ELR (cell line): ENCODE measurements at places on chromosomes 13 and 19.

- DNase-seq, result peak; percentile 67
These were observed 7.4 kb upstream of the SLITRK6 start for GRCh38 chr13:85806553-85807175.

- no peak for DNase-seq
These were observed 18.4 kb upstream of the TMEM255B start for GRCh38 chr13:113740661-113741060.

GRCh38 chr13:83414393-83414792, 467.9 kb downstream of the SLITRK1 start:
- DNase-seq, result peak; percentile 3

DNA sequence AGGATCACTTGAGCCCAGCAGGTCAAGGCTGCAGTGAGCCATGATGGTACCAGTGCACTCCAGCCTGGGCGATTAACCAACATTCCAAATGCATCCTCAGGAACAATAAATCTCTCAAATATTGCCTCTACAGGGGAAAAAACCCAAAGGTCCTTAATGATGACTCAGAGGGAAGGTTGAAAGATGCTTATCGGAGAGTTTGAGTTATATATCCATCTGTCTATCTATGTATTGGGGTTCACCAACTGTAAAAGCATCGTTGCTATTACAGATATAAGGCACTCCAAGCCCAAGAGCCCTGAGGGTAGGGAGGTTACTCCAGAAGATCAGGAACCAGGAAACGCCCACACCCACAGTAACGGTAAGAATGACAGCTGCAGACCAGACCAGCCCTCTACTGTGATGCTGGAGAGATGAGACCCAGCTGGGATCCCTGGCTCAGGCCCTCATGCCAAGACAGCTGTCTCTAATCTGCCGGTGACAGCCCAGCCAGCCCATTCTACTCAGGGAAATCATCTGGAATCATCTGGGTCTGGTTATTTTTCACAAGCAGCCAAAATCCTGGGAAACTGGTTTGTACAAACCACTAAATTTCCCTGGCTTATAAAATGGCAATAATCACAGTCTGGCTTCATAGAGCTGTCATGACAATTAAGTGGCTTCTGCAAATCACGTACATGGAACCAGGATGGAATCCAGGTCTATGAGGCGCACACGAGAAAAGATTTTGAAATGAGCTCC, 23.8 kb downstream of the TEX101 start:
- peak; percentile 88 for DNase-seq

GRCh38 chr13:29893438-29893837, 43.0 kb upstream of the UBL3 start:
- DNase-seq, result no peak

DNA sequence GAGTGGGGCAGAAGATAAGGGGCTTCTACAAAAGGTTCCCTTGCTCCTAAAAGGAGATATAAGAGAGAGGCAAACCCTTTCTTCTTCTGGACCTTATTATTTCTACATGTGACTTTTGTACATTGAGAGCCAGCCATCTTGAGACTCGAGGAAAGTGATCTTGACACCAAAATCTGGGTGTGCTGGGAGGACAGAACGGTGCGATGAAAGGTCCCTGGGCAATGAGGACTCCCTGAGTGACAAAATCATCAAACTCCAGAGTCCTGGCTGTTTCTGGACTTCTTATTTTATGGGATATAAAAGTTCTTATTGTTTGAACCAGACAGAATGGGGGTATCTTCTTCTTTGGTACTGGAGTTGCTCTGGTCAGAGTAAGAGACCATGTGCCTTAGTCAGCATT, 411.0 kb downstream of the ZNF536 start:
- no peak for DNase-seq

DNA sequence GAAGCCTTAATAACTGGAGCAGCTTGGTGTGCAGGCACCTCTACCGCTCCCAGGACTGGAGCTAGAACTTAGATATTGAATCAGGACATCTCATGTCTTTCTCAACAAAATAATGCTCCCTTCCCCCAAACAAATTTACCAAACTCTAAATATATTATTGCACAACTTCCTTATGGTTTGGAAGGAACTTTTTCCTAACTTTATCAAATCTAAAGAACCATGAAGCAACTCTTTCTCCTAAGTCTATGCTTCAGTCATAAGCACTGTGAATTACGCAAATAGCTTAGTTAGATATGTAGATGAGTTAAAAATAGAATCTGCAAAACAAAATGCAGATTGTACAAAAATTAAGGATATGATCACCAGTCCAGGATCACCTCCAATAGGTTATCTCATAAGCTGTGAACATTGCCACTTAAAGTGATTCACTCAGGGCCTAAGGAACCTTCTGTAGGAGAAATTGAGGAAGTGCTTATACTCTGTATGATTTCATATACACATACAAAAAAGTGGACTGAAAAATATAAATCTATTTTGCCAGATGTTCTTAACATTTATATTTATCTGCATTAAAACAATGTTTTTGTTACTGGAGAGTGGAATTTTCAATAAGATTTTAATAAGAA, 20.4 kb upstream of the MAB21L1 start:
- DNase-seq, result no peak

DNA sequence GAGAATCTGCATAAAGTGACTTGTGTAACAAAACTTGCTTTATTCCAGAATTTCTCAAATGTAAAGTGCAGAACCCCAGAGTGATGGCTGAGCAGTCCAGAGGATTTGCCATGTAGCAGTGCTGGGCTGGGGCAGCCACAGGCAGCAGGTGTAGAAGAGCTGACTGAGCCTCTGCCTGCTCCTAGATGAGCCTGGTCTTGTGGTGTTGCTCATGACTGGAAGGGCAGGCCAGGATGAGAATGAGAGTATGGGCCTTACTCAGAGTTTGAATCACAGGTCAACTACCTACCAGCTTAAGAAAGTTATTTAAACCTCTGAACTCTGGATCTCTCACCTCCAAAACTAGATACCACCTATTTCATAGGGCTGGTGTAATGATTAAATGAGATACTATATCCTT, 2.9 kb upstream of the C13orf42 start:
- DNase-seq, result no peak

- peak; percentile 83 for DNase-seq
These were observed 118.3 kb downstream of the LHFPL6 start for GRCh38 chr13:39484506-39485313.

DNA sequence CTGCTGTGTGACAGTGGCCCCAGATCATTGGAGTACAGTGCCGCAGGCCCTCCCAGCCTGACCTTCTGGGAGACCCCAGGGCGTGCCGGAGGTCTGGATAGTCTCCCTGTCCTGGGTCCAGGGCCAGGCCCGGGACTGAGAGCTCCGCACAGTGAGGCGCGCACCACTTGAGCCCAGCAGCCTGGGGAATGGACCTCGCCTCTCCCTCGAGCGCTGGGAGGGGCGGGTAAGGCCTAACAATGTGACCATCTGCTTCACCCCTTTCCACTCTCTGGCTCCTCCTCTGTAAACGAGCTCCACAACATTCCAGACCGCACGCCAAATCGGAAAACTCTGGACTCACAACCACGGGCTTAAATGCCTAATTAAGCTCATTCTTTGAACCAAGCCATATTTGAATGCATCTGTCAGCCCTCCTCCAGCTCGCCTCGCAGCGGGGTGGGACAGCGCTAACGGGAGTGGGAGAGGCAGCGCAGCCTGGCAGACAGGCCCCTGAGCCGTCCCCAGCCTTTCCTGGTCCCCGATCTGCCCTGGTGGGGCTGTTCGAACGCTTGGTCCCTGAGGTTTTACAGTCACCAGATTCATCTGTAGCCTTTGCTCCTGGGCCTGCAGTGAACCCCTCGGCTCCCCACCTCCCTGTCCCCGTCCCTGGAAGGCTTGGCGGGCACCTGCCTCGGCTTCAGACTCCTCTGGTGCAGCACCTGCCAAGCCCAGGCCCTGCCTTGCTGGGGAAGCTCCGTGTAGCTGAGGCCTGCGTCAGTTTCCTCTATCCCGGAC, 120.7 kb upstream of the VSTM2B start:
- no peak for DNase-seq

GRCh38 chr19:14731200-14731599, 41.4 kb downstream of the ZNF333 start:
- no peak for DNase-seq

GRCh38 chr19:867301-867793, 7.9 kb downstream of the CFD start:
- DNase-seq, result no peak

DNA sequence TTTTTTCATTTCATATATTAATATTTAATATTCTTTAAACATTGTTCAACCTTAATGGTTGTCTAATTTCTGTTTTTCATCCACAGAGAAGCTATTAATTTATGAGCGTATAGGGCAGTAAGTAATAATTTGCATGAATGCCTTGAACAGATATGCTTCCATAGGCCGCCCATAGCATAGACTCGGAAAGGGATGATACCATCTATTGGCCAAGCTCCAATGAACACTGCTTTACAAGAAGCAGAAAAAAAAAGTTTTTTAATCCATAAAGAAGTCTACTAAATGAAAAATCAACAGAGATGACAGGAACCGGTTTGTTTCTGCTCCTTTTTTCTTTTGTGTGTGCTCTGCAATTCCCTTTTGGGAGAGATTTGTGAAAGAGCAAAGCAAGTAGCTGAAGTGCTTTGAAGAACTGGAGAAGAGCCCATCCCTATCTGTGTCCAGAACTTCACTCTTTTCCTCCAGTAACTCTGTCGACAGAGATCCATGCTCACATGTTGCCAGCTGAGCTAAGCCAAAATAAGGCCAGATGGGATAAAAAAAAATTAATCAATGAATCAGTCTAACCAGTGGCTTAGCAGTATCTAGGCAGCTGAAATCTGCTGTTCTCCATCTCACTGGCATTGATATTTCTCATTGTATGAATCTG, 215.9 kb upstream of the SOX21 start:
- DNase-seq, result no peak

DNA sequence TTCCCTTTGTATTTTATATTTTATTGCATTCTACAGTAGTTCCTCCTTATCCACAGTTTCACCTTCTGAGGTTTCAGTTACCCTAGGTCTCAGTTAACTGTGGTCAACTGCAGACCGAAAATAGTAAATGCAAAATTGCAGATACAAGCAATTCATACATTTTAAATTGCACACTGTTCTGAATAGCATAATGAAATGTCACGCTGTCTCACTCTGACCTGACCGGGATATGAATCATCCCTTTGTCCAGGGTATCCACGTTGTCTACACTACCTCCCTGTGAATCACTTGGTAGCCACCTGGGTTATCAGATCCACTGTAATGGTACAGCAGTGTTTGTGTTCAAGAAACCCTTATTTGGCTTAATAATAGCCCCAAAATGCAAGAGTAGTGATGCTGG, 325.0 kb downstream of the DNAJC15 start:
- peak; percentile 82 for DNase-seq

GRCh38 chr13:30308548-30308947, 1.2 kb upstream of the KATNAL1 start:
- DNase-seq, result peak; percentile 52

DNA sequence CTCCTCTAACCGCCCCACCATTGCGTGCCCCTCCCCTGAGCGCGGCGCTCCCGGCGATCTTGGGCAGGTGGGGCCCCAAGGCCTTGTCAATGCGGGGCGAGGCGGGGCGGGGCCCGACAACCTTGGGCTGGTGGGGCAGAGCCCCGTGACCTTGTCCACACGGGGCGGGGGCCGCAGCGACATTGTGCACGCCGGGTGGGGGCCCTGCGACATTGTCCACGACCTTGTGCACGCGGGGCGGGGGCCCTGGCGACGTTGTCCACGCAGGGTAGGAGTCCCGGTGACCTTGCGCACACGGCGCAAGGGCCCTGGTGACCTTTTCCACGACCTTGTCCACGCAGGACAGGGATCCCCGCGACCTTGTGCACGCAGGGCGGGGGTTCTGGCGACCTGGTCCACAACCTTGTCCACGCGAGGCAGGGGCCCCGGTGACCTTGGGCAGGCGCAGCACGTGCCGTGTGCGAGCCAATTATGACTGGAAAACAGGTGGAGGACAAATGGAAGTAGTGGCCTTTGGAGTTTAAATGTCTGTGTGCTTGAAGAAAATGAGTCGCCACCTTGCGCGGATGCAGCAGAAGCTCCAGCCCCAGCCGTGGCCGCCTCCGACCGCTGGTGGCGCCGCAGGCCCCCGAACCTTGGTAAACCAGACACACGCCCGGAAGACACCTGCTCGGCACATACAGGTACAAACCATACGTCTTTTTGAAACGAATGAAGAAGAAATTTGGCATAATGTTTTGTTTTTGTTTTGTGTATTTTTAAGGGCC, 62.6 kb downstream of the LATS2 start:
- DNase-seq, result no peak

DNA sequence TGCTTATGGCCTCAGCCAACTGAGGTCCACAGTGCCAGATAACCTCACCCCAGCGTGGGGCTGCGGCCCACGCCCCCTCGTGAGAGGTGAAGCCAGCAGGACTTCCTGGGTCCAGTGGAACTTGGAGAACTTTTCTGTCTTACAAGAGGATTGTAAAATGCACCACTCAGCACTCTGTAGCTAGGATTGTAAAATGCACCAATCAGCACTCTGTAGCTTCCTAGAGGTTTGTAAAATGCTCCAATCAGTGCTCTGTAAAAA, 109.1 kb downstream of the AKAP11 start:
- no peak for DNase-seq

GRCh38 chr19:34104096-34104495, 68.2 kb upstream of the LSM14A start:
- DNase-seq, result no peak

DNA sequence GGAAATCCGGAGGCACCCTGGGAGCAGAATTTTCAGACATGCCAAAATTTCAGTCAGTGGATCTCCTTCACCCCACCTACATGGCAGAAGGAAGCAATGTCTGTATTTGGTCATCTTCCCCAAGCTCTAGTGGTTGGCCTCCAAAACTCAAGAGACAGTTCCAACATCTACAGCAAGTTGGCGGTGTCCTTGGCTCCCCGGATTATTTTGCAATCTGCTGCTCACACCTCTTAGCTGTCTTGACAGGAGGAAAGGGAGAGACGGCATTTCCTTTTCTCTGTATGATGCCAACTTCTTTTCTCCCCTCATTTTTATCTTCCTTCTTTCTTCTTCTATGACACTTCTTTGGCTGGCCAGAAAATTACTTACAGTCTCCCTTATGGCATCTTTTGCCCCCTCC, 159.9 kb downstream of the SUCLA2 start:
- no peak for DNase-seq

- peak; percentile 92 for DNase-seq
These were observed 37.5 kb downstream of the SUGP2 start for GRCh38 chr19:18995804-18996241.

DNA sequence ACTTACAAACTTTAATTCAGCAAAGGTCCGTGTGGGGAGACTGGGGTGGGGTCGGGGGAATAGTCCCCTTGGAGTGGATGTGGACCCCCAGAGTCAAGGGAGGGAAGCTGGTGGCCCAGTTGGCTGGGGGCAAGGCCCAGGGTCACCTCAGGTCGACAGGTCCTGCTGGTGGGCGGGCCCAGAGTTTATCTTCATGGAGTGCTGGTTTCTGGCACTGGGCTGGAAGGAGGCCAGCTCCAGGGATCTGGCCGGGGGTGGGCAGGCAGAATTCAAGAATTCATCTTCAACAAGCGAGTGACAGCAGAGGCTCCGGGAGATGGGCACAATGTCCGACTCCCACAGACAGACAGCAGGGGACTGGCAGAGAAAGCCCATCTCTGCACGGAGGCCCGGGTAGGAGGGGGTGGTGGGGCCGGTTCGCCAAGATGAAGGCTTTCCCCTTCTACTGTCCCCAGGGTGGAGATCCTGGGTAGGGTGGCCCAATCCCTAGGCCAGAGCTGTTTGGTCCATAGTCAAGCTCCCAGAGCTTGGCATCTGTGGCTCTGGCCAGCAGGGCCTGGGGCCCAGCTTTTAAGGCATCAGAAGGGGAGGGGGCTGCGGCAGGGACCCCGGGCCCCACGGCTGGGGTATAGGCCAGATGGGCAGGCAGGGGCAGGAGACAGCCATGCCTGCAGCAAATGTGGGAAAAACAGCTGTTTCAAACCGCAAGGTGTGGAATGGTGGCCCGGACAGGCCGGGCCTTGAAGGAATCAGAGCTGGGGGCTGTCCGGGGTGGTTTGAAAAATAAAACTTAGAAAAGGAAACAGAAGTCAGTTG, 622 bp upstream of the FDX2 start:
- no peak for DNase-seq
